Activated naive CD4-positive, alpha-beta T cell (primary cell): ENCODE measurements at places on chromosomes 6 and 20.

DNA sequence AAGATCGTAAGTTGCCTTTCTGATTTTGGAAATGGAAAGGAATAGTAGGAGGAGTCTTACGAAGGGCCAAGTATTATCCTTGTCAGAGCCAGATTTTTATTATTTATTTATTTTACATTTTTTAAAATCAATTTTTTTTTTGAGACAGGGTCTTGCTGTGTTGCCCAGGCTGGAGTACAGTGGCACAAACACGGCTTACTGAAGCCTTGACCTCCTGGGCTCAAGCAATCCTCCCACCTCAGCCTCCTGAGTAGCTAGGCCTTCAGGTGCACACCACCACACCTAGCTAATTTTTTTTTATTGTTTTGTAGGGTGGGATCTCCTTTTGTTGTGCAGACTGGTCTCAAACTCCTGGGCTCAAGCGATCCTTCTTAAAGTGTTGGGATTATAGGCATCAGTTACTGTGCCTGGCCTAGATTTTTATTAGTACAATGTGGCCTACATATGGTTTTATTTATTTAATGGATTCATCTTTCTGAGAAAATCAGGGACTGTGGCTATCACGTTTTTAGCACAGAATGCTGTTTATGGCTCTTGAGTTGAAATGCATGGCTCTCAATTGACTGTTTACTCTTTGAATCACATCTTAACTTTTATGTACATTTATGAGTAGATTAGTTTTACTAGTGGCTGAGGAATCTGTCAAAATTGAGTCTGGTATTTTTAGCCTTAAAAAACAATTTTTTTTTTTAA is 16.7 kb downstream of the CDC5L start:
- no peak for DNase-seq

GRCh38 chr20:39954621-39955020 is 734.4 kb downstream of the MAFB start:
- DNase-seq: no peak

DNA sequence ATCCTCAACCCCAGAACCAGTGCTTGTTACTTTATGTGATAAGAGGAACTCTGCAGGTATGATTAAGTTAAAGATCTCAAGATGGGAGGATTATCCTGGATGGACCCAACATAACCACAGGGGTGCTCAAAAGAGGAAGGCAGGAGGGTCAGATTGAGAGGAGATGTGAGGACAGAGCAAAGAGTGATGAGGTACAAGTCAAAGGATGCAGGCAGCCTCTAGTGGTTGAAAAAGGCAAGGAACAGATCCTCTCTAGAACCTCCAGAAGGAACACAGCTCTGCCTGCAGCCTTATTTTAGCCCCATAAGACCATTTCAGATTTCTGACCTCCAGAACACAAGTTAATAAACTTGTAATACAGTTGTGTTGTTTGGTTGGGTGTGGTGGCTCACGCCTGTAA is 41.2 kb downstream of the PDSS2 start:
- DNase-seq: no peak

DNA sequence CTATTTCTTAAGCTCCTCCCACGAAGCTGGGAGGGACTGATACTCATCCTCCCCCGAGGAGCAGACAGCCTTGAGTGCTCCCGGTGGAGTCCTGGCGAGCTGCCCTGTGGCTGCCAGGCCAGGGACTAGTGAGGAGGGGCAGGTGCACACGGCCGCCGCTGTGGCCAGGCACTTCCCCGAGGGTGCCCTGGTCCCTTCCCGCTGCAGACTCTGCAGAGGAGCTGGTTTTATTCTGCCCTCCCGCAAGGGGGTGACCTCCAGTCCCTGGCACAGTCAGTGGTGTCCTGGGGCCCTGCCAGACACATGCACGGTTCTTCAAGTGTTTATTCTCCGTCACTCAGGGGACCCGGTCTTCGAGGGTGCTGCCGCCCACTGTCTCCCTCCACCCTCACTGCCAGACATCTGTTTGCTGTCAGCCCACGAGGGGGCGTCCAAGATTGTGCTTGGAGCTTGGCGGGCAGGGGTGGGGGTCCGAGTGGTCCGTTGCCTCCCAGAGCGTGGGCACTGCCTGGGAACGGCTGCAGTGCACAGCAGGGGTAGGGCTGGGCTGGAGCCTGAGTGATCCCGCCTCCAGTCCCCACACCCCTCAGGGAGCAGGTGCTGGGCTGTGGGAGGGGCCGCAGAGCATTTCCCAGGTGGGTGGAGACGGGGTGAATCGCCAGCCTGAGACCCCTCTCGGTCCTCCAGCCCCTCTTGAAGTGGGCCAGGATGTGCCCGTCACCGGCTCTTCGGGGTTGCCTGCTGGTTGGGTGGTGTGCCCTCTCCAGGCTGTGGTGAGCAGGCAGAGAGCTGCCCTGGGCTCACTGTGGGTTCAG is 3.1 kb upstream of the CABLES2 start:
- DNase-seq: peak; percentile 22
